GM23248 (cell line): ENCODE measurements at places on chromosomes 11 and 22. TPM values are rescaled to one million over a fixed set of nuclear protein-coding genes. Genes with fewer than 3 reads are reported as not detected.

- no peak for DNase-seq
These were observed 54.6 kb downstream of the CHRDL2 start for GRCh38 chr11:74676596-74676995.

Gene PRODH
- polyA plus RNA-seq = not detected in 2 replicates

- no peak for DNase-seq
These were observed 31.4 kb downstream of the RSPH14 start for GRCh38 chr22:23110190-23110921.

Gene PLAAT4
- 0.84 and 1.2 TPM in 2 replicates for polyA plus RNA-seq

Gene TRPM5
- not detected in 2 replicates for polyA plus RNA-seq

DNA sequence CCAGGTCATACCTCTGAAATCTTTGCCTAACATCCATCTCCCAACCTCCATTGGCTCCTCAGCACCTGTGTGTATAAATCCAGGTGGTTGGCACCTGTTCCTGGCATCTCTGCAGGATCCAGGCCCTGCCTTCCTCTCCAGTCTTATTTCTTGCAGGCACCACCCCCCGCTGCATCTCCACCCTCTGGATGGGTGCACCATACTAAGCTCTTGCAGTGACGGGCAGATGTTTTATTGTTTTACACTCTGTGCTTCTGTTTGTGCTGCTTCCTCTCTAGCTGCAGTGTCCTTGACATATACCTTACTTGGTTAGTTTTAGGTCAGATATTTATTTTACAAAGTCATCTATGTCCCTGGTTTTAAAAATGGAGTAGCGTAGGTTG, 102.6 kb downstream of the TBC1D22A start:
- DNase-seq = no peak

- no peak for DNase-seq
These were observed 91.0 kb upstream of the CARD18 start for GRCh38 chr11:105230586-105230985.

DNA sequence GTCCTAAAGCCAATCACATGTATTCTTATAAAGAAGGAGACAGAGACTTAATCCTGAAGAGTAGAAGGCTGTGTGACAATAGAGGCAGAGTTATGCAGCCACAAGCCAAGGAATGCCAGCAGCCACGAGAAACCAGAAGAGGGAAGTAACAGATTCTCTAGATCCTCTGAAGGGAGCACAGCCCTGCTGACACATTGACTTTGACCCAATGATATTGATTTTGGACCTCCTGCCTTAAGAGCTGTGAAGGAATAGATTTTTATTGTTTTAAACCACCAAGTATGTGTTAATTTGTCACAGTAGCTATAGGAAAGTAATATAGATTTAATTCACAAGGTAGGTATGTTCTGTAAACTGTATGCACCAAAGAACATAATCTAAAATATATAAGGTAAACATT, 103.6 kb downstream of the TTC17 start:
- no peak for DNase-seq

DNA sequence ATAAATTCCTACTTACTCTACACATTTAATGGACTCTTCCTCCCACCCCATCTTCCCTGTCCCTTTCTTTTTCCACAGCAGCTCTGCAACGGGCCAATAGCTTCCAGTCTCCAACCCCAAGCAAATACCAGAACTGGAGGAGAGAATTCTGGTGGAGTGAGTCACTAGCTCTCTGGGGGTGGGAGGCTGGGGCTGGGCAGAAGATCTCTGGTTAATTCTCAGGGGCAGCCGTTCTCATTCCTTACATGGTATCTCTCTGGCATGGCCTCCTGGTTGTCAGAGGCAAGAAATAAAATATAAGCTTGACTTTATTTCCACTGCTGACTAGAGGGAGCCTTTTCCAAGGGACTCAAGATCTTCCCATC, 90.4 kb upstream of the PARVA start:
- DNase-seq = peak; percentile 95

- DNase-seq = no peak
These were observed 10.4 kb downstream of the IL18BP start for GRCh38 chr11:72009156-72009555.

DNA sequence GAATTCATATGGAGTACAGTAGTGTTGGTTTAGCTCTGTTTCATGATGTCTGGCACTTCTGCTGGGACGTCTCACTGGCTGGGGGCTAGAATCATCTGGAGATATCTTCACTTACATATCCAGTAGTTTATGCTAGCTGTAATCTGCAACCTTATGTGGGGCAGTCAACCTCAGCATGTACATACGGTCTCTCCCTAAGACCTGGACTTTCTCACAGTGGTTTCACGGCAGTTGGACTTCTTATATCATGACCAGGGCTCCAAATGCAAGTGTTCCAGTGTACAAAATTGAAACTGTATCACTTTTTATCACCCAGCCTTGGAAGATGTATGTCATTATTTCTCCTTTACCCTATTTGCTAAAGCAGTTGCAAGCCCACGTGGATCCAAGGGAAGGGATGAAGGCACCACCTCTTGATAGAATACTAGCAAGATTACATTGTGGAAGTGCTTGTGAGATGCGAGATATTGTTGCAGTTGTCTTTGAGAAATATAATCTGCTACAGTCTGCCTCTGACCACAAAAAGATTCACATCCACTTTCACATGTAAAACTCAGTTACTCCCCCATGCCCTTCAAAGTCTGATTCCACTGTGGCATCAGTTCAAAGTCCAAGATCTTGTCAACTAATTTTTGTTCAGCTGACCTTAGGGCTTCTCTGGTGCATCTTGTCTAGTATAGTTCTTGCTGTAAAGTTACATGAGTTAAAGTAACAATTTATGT, 316.6 kb upstream of the NCAM1 start:
- no peak for DNase-seq

DNA sequence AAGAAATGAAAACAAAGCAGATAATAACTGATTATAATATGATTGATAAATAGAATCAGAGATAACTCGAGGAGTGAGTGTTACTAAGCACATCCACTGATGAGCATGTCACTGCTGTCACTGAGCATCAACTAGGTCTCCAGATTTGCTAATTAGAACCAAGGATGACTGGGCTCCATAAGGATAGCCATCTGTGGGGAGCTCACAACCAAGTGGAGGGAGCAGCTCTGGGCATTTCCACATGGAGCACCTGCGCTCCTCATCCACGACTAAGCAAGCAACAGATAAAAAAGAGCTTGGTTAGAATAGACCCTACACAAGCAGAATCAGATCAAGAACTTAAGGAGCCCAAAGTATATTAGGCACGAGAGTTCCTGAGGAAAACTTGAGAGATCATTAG, 396.0 kb upstream of the B3GAT1 start:
- no peak for DNase-seq

Gene CSNK2A3
- 0.73 TPM in 1 of 2 replicates, not detected in the other for polyA plus RNA-seq
